Fibroblast of skin of right biceps (primary cell): ENCODE measurements at places on chromosomes 1 and 21.

DNA sequence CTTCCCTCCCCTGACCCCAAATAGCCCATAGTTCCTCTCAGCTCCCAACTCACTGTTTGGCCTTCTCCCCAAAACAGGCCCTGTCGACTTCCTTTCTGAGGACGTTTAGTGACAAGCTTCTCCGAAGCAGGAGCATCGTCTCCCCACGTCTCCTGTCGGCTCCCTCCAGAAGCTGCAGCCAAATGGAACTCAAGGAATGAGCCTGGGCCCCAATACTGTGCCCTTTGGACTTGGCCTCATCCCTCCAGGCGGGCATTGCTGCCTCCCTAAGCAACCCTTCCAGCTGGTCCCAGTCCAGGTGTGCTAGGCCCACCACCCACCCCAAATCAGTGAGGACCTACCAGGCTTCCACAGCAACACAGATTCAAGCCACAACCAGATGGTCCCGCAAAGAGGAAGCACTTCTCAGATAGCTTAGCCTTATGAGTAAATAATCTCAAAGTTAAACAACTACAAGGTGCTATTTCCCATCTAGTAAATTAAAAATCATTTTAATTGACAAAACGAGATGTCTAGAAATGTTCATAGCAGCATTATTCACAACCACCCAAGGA, 33.0 kb downstream of the ACOT7 start:
- DNase-seq, result no peak

DNA sequence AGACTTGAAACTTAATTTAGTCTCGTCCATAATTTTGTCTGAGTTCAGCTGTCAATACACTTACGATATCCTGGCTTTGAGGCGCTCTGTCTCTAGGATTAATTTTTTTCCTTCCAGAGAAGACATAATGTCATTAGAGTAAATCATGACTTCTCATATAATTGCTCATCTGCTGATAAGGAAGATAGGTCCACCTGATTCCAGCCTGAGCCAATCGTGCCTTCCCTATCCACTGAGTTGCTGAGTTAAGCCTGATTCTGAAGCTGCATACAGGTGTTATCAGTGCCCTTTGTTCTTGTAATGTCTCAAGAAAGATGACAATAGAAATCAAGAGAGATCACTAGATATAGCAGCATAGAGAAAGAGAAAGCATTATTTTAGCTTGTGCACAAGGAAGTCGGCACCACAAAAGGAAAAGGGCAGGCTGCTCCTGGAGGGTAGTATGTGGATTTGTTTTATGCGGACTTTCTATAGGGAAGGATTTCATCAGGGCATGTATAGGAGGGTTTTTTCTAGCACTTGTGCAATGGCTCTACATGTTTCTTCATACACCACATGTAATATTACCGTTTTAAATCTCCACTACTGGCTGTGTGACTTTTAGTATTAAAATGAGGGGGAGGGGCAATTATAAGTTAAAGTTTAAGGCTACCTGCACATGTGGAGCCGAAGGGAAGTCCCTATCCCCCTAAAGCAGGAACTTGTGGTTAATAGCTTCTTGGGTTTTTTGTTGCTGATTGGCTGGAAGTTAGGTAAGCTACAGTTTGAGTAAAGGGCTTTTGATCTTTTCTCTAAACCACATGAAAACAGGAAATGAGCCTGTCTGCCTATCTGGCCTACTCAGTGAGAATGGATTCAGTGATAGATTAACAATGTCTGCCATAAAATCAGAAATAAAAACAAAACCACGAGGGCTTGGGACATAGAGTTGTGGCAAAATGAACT, 133.4 kb downstream of the PLPPR5 start:
- DNase-seq, result no peak

DNA sequence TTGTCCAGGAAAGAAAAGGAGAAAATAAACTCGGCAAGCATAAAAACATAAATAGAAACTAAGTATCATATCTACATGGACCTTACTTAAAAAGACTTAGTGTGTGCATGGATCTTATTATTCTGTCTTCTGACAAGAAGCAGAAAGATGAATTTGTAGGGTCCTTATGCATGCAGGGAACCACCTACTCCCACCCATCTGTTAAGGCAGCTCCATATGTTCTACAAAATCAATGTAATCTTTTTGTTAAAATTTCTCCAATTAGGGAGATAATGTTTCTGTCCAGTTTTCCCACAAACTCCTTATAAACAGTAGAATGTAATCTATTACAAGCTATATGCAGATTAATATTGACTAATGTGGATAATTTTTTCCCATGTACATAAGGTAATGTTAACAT, 13.9 kb upstream of the PTPN14 start:
- no peak for DNase-seq

DNA sequence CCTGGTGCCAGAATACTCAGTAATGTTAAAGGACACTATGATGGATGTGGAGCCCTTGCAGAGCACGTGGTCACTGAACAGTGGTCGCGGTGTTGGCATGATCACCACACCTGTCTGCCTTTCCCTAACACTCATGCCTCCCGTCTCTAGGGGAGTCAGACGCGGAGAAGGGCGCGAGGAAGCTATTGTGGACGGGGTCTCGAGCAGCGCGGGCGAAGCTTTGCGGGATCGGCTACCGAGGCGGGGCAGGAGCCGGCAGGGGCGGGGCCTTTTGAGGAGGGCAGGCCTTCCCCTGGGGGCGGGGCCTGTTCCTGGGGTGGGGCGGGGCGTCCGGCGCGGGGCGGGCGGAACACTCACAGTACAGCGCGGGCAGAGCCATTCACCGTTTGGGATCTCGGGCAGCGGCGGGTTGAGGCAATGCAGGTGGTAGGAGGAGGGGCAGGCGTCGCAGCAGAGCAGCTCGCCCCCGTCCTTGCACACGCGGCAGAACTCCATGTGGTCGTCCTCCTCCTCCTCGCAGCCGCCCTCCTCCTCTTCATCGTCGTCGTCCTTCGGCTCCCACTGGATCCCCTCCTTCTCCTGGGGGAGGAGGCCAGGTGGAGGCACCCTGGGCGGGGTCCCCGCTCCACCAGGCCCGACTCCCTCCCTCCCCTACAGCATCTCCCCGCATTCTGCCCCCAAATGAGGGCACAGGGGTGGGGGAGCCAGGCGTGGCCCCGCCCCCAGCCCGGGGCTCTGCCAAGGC, 31.5 kb downstream of the CHD5 start:
- peak; percentile 25 for DNase-seq

DNA sequence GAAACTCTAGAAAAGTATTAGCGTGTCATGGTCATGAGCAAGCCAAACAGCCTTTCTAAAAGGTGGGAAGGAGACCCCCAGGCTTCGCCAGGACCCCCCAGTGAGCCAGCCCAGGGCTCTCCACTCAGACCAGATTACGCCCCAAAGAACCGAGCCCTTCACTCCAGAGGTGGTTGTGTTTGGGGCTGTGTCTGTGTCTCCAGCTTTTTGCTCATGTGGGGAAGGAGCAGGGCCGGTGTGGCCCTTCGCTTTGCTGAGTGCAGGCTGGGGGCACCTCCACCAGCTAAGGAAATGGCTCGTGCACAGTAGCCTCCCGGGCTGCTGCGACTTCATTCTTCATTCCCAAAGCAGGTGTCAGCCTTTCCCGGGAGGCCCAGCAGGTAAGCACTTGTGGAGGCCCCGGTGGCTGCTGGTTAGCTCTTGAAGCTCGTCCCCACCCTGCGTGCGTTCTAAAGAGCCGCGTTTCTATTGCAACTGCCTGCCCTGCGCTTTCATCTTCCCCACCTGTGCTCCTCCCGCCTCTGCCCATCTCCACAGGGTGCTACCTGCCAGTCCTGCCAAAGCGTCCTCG, 531 bp downstream of the TSPEAR start:
- no peak for DNase-seq
